ENCODE measurements at places on chromosomes 7 and 10.

DNA sequence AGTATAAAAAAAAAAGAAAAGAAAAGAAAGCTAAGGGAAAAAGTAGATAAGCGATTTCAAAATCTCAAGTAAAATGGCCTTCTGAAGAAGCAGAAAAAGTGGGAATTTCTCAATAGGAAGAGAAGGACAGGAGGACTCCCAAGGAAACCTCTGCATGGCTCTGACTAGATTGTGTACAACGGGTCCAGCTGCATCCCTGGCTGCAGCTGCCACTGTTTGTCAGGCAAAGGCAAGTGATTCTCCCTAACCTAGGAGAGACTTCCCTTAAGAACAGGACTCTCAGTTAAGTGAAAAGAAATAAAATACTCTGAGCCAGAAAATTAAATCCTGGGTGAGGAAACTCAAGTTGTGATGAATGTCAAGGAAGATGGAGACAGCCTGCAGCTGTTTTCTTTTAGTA lies 298.6 kb upstream of the KIAA1217 start:
- no peak for DNase-seq

GRCh38 chr7:50587737-50588136 lies 22.5 kb upstream of the DDC start:
- DNase-seq, result no peak

DNA sequence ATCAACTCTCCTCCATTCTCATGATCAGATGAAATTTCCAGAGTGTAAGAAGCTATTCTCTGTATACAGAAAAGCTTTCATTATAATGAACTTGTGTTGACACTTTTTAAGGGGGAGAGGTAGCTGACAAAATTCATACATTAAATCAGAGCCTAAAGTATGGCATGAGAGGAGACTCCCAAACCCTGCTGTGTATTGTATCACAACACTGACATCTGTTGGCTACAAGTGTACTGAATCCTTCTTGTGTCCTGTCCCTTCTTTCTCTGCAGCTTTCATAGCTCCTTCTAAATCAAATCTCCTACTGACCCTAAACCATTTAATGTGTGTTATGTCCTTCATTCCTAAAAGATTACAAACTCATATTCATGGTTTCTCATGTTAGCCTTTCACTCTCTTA lies 70.9 kb downstream of the GCC1 start:
- peak; percentile 25 for DNase-seq

DNA sequence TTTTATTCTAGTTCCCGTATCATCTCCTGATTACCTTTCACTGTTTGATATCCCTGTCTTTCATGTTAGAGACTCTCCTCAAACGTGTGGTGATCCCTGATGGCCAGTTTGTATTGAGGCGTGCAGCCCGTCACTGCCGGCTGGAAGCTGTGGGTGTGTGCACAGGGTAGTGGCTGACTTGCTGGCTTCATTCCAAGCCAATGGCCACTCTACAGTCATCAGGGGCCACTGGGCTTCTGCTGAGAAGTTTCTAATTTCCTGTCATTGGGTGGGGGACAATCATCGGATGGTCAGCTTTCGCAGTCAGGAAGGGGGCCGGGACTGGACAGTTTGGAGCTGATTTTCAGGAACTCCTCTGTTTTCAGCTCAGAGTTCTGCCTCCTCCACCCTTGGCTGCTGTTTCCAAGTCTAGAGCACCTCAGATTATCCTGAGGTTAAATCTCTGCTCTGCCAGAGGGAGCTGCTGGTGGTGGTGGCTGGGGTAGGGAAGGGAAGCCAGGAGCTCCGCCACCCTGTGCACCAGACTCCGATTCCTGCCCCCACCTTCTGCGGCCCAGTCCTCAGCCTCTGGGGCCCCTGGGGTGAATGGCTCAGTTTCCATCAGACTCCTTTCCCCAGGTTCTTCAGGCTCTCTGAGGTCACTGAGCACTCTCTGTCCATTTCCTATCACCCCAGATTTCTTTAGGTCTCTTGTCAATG lies 34.9 kb downstream of the BAIAP2L1 start:
- no peak for DNase-seq

DNA sequence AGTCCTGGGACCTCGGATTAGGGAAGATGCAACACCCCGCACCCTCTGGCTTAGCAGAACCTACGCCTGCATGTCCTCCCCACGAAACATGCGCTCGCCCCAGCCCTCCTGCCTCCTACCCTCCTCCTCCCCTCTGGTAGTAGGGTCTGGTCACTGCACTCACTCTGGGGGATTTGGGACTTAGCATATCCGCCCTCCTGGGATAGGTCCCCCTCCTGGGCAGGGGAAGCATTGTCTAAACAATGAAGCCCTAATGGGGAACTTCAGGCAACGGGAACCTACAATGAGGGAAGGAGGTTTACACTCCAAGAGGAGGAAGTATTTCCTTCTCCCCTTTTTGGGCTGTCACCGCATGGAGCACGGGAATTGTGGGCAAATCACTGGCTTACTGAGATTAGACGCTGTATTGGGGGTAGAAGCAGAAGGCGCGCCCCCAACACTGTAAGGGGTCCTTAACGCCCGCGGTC lies 892 bp downstream of the CRHR2 start:
- DNase-seq, result no peak

DNA sequence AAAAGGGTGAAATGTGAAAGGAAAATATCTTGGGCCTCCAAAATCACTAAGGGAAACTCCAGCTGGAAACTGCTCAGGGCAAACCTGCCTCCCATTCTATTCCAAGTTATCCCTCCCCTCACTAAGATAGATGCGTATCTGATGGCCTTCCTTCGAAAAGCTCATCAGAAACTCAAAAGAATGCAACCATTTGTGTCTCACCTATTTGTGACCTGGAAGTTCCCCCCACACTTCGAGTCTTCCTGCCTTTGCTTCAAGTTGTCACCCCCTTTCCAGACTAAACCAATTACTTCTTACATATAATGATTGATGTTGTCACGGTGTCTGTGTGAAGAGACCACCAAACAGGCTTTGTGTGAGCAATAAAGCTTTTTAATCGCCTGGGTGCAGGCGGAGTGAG lies 69.3 kb downstream of the ST8SIA6 start:
- no peak for DNase-seq

- no peak for DNase-seq
These were observed 19.0 kb downstream of the GIMAP4 start for GRCh38 chr7:150586068-150586784.

GRCh38 chr7:100360135-100360854 lies 2.4 kb downstream of the PILRB start:
- no peak for DNase-seq

DNA sequence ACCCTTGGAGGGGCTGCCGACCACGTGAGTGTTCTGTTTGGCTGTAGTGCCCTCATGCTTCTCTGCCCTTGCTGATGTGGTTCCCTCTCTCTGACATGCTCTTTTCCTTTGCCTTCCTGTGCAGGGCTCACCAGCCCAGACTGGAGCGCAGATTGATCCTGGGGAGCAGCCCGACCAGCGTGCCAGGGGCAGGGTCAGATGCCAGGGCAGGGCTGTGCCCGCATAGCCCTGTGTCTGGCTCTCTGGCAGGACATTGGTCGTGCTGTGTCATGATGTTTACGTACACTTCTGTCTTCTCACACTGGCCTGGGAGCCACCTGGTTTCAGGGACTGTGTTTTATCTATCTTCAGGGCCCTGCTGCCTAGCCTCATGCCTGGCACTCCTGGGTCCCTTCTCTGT lies 300.8 kb downstream of the CAMK1D start:
- DNase-seq, result no peak

- DNase-seq, result no peak
These were observed 226.5 kb upstream of the STEAP1 start for GRCh38 chr7:89927762-89928161.

- no peak for DNase-seq
These were observed 217.3 kb downstream of the HERPUD2 start for GRCh38 chr7:35477609-35478008.

GRCh38 chr10:30816159-30816819 lies 186.7 kb upstream of the LYZL2 start:
- no peak for DNase-seq

DNA sequence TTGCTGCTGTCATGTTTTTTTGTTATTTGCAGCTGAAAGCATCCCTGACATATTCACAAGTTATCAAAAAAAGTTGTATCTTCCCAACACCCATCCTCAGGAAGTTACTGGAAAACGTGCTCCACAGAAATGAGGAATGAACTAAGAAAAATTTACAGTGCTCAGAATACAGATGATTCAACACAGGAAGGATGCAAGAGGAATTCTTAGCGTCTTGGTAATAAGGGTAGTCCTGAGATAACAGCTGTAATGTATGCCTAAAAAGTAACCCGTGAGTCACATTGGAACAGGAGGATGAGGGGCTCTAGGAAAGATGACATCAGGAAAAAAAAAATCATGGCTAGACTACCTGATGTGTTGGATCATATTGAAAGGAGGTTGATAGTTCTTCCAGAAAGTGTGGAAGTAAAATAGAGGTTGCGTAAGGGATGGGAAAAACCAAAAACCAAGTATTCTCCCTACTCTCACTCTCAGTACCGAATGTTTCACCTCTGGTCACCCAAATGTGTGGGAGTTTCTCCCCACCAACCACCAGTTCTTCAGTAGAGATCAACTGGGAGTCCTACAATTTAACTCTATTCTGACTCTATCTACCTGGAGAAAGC lies 3.9 kb downstream of the ADAM12 start:
- DNase-seq, result no peak

- DNase-seq, result no peak
These were observed 837.6 kb upstream of the GHITM start for GRCh38 chr10:83301732-83302131.

DNA sequence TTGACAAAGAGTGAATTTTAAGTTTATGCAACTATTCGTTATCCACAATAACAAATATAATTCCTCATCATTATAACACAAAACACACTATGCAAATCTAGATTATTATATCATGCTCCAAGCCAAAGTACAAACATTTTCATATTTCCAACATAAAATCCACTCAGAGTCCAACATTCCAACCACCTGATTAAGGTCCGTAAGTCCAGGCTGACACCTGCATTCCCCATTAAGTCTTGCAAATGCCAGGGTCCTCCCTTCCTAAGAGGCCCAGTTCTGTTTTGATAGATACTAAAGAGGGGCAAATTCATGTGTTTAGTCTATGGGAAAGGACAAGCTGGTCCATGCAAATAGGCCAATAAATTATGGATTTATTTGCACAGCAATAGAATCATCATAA lies 206.1 kb downstream of the POU6F2 start:
- DNase-seq, result no peak

DNA sequence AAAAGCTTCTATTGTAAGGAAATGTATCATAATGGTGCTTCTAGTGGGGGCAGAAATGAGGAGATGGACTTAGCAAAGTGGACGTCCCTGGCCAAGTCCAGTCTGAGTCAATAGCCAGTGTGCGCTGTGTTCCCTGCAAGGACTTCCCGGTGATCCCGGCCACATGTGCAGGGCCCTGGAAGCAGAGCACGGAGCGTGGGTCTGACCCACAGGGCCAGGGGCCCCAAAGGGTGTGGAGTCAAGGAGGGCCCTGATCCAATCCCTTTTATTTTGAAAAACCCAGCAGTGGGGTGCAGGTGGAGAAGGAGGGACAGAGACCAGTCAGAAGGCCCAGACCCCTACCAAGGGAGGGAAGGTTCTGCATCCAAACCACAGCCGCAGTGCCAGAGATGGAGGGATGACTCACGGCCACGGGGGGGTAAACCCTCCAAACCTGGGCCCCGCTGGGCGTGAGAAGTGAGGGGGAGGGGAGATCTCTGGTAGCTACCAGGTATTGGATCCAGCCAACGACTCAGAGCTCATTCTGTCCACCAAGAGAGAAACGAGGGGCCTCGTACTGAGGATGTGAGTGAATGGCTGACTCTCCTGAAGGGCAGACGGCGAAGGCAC lies 57.2 kb upstream of the VIPR2 start:
- no peak for DNase-seq

DNA sequence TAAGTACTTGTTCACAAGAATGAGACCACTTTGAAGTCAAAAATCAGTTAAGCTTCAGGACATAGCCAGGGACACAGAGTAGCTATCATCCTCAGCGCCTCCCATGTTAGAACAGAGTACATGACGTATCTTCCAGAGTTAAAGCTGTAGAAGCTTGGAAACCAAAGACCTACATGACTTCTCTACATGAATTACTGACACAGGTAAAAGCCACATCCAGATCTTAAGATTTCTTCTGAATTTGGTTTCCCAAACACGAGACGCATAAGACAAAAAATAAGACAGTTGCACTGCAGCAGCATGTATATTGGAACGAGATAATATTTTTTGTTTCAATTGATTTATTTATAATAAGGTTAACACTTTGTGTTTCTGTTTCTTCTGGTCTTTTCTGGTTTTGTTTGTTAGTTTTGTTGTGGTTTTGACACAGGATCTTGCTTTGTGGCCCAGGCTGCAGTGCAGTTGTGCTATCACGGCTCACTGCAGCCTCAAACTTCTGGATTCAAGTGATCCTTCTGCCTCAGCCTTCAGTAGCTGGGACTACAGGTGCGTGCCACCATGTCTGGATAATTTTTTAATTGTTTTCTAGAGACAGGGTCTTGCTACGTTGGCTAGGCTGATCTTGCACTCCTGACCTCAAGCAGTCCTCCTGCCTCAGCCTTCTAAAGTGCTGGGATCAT lies 10.2 kb upstream of the EPC1 start:
- no peak for DNase-seq

GRCh38 chr7:121116396-121116795 lies 127.9 kb downstream of the CPED1 start:
- no peak for DNase-seq

- DNase-seq, result no peak
These were observed 35.9 kb downstream of the PPP2R2D start for GRCh38 chr10:131936736-131937135.

GRCh38 chr7:73828107-73828803 lies 2.5 kb upstream of the CLDN4 start:
- DNase-seq, result peak; percentile 26

DNA sequence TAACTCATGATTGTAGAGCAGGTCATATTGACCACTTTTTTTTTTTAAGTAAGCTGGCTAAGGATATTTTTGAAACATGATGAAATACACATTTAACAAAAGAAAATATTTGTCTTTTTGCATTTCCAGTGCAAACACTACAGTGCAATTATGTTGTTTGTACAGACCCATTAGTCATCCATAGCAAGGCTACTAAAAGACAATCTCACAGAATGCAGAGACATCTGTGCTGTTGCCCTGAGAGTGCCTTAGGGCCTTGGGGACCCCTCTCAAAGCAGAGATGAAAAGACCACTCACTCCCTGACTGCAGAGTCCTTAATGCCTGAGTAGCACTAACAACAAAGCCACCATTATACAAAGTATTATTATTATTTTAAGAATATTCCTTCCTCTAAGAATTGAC lies 104.5 kb downstream of the NRCAM start:
- peak; percentile 94 for DNase-seq

GRCh38 chr10:125639846-125640245 lies 43.1 kb downstream of the TEX36 start:
- DNase-seq, result no peak

- no peak for DNase-seq
These were observed 95.6 kb downstream of the GRB10 start for GRCh38 chr7:50687096-50687495.

GRCh38 chr7:142379201-142379885 lies 121.5 kb upstream of the PRSS58 start:
- DNase-seq, result peak; percentile 96

DNA sequence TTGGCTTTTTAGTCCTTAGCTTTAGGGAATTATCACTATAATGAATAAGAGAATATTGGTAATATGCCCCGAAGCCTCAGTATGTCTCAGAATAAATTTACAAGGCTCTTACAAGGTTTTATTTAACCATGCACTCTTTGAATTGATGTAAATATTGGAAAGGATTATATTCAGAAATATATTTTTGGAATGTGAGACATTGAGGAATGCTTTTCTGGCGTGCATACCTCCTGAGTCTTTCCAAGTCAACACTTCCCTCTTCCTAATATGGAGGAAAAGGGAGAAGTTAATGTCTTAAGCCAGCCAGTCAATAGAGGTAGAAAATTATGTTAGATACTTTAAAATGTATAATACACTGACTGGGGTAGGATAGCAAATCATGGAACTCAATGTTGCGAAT lies 1.2 kb upstream of the OR2F1 start:
- no peak for DNase-seq

All from NCI-H1930 (cell line).